ENCODE measurements at places on chromosomes 3 and 15. TPM values are rescaled to one million over a fixed set of nuclear protein-coding genes. Genes with fewer than 3 reads are reported as not detected.

PLSCR2 gene
- total RNA-seq: 0.22 TPM

FOXL2 gene
- 1.2 TPM for total RNA-seq

PLCL2 gene
- total RNA-seq: 57.5 TPM

CYP1A1 gene
- 0.33 TPM for total RNA-seq

CPNE9 gene
- 3.3 TPM for total RNA-seq

CFAP20DC gene
- total RNA-seq: 1.7 TPM

ICE2 gene
- 43.6 TPM for total RNA-seq

GOLGA8T gene
- 0.83 TPM for total RNA-seq

NISCH gene
- 93.0 TPM for total RNA-seq

SH2D7 gene
- not detected for total RNA-seq

SPTBN5 gene
- total RNA-seq: 0.69 TPM

PCBP4 gene
- 98.8 TPM for total RNA-seq

SLC9A9 gene
- 39.7 TPM for total RNA-seq

LRRC58 gene
- total RNA-seq: 55.1 TPM

UCN2 gene
- 0.77 TPM for total RNA-seq

IFRD2 gene
- 40.3 TPM for total RNA-seq

ATP13A4 gene
- total RNA-seq: 26.4 TPM

PROK2 gene
- not detected for total RNA-seq

SOX14 gene
- 0.39 TPM for total RNA-seq

MRPL3 gene
- total RNA-seq: 91.6 TPM

POPDC2 gene
- total RNA-seq: 4.6 TPM

ACAN gene
- 16.3 TPM for total RNA-seq

CEP19 gene
- total RNA-seq: 9.4 TPM

SLC28A1 gene
- total RNA-seq: 0.20 TPM

THBS1 gene
- total RNA-seq: 70.6 TPM

ROBO1 gene
- total RNA-seq: 181 TPM

CD96 gene
- total RNA-seq: 0.28 TPM

MFAP1 gene
- total RNA-seq: 43.7 TPM

MASP1 gene
- total RNA-seq: 24.3 TPM

ALG1L2 gene
- total RNA-seq: 1.0 TPM

HDDC3 gene
- total RNA-seq: 21.7 TPM

KNL1 gene
- 11.2 TPM for total RNA-seq

METTL6 gene
- total RNA-seq: 50.3 TPM

PXK gene
- total RNA-seq: 33.9 TPM

IL5RA gene
- 5.7 TPM for total RNA-seq

CLDN18 gene
- not detected for total RNA-seq

ZBBX gene
- 27.4 TPM for total RNA-seq

UNC13C gene
- total RNA-seq: 13.2 TPM

GCHFR gene
- total RNA-seq: 14.2 TPM

BTD gene
- 32.2 TPM for total RNA-seq

CKMT1A gene
- total RNA-seq: 21.5 TPM

KCNH8 gene
- 6.9 TPM for total RNA-seq

EXD1 gene
- not detected for total RNA-seq

KIF23 gene
- total RNA-seq: 13.5 TPM

CTXN2 gene
- total RNA-seq: 0.77 TPM

TMEM42 gene
- 11.1 TPM for total RNA-seq

CSPG5 gene
- 87.0 TPM for total RNA-seq

OIP5 gene
- 4.5 TPM for total RNA-seq

PLXND1 gene
- total RNA-seq: 59.0 TPM

SEMA3B gene
- total RNA-seq: 41.2 TPM
